ENCODE measurements at places on chromosomes 11 and 22. TPM values are rescaled to one million over a fixed set of nuclear protein-coding genes. Genes with fewer than 3 reads are reported as not detected.

The FGF3 gene
- not detected for total RNA-seq

The OR52N4 gene
- not detected for total RNA-seq

The CECR2 gene
- total RNA-seq, result not detected

The OR6T1 gene
- not detected for total RNA-seq

The DBX1 gene
- not detected for total RNA-seq

DNA sequence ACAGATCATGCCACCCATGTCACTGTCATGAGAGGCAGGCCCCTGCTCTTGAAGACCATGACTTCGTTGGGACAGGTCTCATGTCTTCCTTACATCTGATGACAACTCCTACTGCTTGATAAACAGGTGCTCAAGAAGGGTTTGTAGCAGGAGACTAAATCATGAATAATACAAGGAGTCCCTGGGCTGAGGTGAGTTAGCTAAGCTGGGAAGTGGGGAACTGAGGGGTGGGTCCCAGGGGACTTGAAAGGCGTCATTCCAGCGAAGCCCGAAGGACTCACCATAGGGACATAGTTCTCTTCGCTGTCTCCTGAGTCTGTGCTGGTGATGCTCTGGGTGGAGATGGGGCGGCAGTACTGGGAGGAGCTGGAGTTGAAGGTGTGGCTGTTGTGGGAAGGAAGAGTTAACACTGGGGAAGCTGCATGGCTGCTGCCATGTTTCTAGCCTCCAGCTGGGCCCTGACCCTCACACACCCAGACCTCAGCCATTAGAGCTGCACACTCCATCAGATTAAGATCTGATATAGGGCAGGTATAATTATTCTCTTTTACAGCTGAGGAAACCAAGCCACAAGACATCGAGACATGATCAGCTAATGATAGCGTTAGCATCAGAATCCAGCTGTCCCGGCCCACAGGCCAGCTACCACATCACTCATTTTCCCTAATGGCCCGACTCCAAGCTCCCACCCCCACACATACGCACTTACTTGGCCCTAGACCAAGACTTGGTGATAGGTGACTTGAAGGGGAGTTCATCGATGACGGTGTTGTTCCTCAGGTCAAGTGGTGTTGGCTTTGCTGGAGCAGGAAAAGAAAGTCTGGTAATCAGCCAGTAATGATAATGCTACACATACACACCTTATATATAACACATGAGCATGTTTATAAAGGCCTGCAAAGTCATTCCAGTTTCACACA, 32.9 kb downstream of the USP35 start:
- DNase-seq, result no peak

- DNase-seq, result peak; percentile 71
Observed at GRCh38 chr11:5689551-5689983, at the start of gene TRIM22. Gene TRIM22 (plus strand): TSS chr11:5689790. CDS start chr11:5696233, 6,443 bp downstream.

- no peak for DNase-seq
Observed at GRCh38 chr11:11793073-11793472, 48.7 kb upstream of the USP47 start.

- no peak for DNase-seq
Observed at GRCh38 chr22:30875481-30876215, 92.9 kb downstream of the MORC2 start.

DNA sequence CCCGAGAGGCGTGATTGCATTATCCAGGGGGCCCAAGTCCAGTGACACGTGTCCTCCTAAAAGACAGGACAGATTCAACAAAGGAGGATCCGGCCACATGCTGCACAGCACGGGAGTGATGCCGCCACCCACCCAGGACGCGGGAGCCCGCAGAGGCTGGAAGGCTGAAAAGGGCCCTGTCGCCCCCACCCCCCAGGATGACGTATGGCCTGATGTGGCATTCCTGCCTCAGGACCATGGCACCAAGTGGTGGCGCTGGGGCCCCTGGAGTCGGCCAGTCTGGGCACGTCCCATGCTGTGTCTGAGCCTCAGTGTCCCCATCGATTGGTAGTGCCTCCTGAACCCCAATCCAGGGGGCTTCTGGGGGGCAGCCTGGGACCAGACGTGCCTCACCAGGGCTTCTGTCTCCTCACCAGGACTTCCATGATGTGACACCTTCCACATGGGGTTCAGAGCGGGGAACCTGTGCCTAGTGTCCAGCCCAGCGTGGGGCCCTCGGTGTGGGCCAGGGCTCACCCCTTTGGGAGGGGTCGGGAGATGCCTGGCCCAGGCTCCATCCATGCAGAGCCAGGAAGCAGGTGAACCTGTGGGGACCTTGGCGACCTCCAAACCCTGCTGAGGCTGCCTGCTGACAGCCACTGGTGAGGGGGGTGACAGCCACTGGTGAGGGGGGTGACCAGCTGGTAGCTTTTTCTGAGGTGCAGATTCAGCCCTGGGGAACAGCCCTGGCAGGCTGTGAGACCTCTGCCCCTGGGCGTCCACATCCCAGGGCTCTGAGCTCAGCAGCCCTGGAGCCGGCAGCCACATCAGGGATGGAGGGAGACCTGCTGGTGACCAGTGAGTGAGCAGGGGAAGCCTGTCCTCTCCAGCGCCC, 75.3 kb downstream of the KCNQ1 start:
- DNase-seq, result peak; percentile 19

DNA sequence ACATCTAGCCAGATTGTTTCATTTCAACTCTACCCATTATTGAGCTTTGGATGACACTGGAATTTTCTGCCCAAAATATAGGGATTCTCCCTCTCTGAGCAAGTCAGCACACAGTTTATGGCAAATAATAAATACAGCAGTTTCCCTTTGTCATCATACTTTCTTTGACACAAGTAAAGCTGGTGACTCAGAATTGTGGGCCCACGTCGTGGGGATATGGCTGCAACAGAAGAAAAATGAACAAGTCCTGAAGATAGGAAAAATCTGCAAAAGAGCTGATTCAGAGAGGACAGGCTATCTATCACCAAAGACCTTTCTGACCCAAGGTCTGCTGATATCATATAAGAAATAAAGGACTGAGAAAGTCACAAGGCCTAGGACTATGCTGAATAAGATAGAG, 236.3 kb upstream of the ZC3H12C start:
- DNase-seq, result no peak

DNA sequence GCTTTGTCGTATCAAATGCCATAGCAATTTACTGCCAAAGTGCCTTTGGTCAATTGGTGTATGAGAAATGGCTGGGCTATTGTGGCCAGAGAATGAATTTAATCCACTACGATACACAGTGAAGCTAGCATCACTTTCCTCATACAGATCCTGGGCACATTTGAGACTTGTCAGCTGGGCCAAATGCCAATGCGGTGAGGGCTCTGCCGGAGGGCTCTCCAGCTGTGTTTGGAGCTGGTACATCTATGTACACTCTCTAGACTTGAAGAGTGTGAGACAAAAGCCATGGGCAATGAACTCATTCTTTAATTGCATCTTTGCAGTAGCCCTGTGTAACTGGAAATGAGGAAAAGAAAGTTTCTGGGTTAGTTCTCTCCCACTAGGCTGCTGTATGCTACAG, 1052.9 kb downstream of the NTM start:
- no peak for DNase-seq

GRCh38 chr11:64879244-64879900, 951 bp upstream of the EHD1 start:
- DNase-seq, result no peak

GRCh38 chr22:36405671-36406538, 18.1 kb upstream of the MYH9 start:
- DNase-seq, result peak; percentile 63

DNA sequence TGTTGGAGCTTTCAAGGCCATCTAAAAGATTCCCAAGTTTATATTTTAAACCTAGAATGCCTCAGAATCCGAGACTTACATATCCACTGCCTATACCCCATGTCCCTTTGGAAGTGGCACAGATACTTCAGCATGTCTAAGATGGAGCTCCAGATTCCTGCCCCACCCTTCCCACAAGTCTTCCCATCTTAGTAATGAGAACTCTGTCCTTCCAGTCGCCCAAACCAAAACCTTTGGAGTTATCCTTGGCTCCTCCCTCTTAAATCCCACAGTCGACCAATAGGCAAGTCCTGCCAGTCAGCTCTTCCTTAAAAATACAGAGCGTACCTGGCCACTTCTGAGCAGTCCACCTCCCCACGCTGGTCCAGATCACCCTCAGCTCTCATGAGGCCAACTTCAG, 4.3 kb downstream of the POLD4 start:
- no peak for DNase-seq

DNA sequence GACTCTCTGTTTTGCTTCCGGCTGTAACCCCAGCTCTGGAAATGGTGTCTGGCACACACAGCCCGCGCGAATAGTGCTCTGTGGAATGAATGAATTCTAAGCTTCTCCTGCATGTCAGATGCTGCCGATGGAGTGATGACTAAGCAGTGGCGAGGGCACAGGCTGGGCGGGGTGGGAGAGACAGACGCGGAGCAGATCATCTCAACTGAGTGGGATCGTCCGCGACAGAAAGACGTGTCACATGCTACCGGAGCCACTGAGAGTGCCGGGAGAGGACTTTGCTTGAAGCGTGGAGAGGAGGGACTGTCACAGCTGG, 334.5 kb downstream of the CTTN start:
- no peak for DNase-seq

DNA sequence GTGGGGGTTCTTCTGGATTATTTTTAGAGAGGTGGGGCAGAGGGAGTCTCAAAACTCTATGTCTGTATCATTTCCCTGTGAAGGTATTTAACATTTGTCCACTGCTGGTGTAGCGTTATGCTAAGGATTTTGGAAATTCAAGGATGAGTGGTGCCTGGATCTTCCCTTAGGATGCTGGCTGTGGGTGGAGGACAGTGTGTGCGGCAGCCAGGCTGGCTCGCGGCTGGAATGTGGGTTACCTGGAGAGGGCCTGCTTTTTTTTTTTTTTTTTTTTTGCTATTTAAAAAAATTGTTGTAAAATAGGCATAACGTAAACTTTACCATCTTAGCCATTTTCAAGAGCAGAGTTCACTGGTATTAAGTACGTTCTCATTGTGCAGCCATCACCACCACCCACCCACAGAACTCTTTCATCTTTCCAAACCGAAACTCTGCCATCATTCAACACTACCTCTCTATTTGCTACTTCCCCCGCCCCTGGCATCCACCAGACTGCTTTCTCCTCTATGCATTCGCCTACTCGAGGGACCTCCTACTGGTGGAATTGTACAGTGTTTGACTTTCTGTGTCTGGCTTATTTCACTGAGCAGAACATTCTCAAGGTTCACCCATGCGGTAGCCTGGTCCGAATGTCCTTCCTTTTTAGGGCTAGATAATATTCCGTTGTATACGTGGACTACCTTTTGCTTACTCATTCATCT, 67.1 kb downstream of the PARVB start:
- peak; percentile 42 for DNase-seq
